ENCODE measurements at places on chromosomes 6 and 20.

GRCh38 chr6:80226151-80226550 lies 119.7 kb downstream of the BCKDHB start:
- no peak for DNase-seq

DNA sequence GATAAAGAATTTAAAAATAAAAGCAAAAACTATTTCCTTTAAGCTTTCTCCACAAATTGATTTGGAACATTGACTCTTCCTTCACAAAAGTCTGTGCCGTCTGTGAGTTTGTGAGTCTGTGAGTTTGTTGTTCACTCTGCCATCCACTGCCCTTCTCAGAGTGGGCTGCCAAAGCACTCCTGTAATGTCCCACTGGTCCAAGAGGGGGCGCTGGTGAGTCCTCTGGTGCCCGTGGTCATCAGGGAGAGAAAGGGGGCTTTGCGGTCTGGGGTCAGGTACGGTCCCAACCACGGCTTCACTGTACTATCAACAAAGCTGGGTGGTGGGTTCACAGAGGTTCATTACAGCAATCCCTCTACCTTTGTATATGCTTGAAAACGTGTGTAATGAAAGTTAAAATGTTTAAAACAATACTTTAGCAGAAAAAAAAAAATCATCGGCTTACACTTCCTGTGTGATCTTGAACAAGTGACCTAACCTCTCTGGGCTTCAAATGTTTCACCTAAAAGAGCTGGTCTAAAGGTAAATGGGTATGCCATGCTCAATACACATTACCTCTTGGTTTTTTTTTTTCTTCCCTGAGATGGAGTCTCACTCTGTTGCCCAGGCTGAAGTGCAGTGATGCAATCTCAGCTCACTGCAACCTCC lies 5.6 kb upstream of the ANKRD60 start:
- DNase-seq = no peak

- no peak for DNase-seq
These were observed 575.8 kb upstream of the ADGRB3 start for GRCh38 chr6:68059261-68059660.

DNA sequence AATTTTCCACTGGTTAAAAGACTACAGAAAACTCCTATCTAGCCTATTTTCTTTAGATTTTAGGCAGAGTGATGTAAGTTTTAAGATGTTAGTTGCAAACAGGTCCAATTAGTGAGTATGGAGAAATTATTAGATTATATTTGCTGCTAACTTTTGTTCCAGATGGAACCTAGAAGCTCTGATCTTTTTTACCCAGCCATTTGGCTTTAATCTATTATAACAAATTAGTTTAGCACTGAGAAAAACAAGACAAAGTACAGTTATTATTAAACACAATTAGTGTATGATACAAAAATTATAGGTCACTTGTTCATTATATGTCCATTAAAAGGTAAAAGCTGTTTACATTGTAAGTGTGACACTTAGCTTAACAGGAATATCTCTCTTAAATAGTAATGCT lies 2.5 kb downstream of the FAM162B start:
- no peak for DNase-seq

DNA sequence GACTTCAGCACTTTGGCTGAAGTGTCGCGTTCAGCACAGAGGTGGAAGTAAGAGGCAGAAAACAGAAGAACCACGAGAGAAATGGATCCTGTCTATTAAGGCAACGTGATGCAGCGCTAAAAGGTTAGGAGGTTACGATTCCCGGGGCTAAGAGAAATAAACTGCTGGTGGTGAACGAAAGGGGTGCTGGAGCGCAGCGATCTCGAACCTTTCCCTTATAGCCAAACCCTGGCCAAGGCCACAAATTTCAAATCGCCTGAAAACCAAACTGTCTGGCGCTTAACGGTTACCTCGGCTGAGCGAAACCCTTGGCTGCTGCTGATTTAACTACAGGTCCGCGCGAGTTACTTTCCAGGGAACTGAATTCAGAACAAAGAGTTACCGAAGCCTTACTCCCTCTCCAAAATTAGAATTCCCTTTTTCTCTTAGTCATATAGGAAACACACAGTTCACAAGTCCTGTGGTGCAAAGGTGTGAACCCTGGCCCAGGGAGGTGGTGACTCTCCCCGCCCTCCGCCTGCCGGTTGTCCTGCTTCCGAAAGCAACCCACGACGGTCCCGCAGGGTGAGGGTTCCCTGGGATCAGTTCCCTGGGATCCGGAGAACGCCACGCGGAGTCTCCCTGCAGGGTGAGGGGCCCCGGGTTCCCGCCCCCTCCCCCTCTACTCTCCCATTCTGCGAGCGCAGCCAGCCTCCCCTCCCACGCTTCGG lies 1.3 kb upstream of the SLC35D3 start:
- no peak for DNase-seq

GRCh38 chr20:24957326-24958016 lies 8.4 kb downstream of the CST7 start:
- DNase-seq = no peak

GRCh38 chr6:49841424-49841823 lies 24.9 kb downstream of the CRISP1 start:
- DNase-seq = no peak

DNA sequence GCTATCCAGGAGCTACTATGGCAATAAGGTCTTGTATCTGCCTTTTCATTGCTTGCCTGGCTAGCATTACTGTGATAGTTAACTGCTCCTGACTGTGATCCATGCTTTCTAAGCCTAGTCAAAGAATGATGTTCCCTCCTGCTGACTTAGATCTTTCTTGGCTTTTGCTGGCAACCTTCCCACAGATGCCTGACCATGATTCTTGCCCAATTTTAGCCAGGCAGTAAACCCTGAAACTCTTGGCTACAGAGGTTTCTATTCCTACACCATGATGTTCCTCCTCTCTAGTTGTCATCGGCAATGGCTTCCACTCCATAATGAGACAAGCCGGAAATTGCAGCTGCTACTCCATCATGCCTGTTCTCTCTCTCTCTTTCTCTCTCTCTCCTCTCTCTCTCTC lies 238.1 kb downstream of the HAO1 start:
- DNase-seq = peak; percentile 25

- no peak for DNase-seq
These were observed 253.9 kb downstream of the SLC24A3 start for GRCh38 chr20:19466206-19466928.

DNA sequence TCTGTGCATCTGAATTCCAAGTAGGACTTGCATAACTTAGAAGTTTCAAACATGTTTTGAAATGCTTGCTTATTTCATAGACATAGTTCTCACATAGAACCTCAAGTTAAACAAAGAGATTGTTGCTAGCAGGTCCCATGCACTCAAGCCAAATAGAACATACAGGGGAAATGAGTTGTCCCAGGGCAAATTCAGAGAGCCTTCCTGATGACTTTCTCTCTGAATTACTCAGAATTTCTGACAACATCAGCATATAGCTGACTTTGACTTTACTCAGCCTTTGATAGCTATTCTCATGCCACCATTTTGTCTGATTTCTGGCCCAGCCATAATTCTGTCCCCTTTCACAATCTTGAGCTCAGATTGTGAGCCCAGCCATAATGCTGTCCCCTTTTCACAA lies 333.2 kb upstream of the PLCB4 start:
- DNase-seq = no peak

- peak; percentile 41 for DNase-seq
These were observed 51.1 kb downstream of the RCAN2 start for GRCh38 chr6:46440141-46440540.

- no peak for DNase-seq
These were observed 2.6 kb upstream of the BPIFB4 start for GRCh38 chr20:33076662-33077372.
